ENCODE measurements at places on chromosomes 11 and 22.
A peak's percentile ranks its signal among the peaks of the same experiment; 100 is the strongest.

GRCh38 chr22:35411102-35411501 lies 11.2 kb downstream of the MCM5 start:
- no peak for DNase-seq

- peak; percentile 88 for DNase-seq
Measured at GRCh38 chr22:45577746-45578523, 75.3 kb downstream of the FBLN1 start.

GRCh38 chr11:112303616-112304015 lies 43.0 kb upstream of the PLET1 start:
- no peak for DNase-seq

DNA sequence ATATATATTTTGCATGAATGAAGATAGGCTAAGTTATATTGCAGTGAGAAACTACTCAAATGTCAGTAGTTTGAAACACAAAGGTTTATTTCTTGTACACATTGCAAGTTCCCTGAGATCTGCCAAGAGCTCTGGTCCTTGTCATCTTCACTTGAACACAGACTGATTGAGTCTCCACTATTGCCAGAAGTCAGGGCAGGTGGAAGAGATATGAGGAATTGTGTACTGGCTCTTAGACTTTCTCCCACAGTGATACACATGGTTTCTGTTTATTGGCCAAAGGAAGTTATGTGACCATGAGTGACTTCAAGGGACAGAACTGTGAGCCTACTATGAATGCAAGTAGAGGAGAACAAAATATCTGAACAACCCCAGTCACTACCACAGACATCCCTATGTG lies 44.2 kb downstream of the PPFIBP2 start:
- no peak for DNase-seq

- DNase-seq, result no peak
Measured at GRCh38 chr11:48025984-48026340, 45.6 kb downstream of the PTPRJ start.

GRCh38 chr11:77379253-77379652 lies 77.8 kb upstream of the GDPD4 start:
- no peak for DNase-seq

- no peak for DNase-seq
Measured at GRCh38 chr11:43866969-43867368, 13.7 kb upstream of the ALKBH3 start.

- DNase-seq, result no peak
Measured at GRCh38 chr11:41982975-41983374, 523.5 kb upstream of the LRRC4C start.

- DNase-seq, result no peak
Measured at GRCh38 chr11:75051043-75051442, 45.6 kb downstream of the OR2AT4 start.

GRCh38 chr11:13954591-13954990 lies 7.9 kb upstream of the SPON1 start:
- DNase-seq, result no peak

DNA sequence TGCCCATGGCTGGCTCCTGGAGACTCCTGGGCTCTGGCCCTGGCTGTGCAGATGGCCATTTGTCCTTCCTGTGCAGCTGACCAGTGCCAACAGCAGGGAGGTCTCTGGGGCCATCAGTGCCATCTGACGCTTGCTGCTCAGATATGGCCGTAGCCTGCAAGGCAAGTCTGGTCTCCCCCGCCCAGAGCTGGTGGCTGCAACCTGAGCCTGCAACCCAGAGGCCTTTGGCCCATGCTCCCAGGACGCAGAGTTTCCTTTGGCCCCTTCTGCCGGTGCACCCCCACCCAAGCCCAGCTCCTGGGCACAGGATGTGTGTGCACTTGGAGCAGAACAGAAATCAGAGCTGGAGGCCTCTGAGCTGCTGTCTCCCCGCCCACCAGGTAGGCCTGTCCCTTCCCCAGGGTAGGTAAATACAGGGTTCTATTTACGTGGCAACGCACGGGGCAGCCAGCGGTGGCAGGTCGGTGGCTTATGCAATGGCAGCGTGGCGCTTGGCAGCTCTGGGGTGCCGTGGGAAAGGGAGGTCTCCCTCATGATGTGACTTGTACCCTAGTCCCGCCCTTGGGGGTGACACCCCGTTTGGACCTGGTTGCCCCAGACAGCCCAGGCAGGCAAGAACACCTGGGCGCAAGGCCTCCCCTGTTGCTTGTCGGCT lies 21.0 kb upstream of the MYEOV start:
- no peak for DNase-seq

GRCh38 chr11:31109446-31109845 lies 260.1 kb downstream of the DCDC1 start:
- DNase-seq, result no peak

DNA sequence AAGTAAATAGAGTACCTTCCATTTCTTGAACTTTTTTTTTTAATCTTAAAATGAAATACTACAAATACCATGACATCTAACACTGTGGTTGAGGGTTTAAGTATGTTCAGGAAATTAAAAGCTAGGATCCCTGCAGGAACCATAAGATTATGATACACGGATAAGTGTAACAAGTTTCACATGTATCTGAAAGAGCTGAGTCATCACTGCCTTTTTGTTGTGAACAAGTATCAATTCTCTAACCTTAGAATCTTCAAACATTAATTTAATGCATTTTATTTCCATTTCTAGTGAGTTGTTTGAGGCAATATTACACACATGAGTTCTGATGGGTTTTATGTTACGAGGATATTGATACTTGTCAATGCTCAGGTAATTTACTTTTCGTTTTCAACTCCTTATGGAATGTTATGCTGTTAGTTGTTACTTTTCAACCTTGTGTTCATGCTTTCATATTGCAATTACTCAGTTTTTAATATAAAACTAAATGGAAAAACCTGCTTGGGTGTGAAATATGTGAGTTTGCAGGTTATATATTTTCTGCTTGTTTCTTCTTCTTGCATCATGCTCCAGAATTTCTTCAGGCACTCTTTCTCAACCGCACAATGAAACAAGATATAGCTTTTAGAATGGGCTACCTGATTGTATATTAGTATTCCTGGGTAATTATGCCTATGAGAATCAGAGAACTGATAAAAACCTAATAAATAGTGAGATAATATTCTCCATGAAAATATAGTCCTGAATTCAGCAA lies 361.3 kb upstream of the MTNR1B start:
- DNase-seq, result no peak

DNA sequence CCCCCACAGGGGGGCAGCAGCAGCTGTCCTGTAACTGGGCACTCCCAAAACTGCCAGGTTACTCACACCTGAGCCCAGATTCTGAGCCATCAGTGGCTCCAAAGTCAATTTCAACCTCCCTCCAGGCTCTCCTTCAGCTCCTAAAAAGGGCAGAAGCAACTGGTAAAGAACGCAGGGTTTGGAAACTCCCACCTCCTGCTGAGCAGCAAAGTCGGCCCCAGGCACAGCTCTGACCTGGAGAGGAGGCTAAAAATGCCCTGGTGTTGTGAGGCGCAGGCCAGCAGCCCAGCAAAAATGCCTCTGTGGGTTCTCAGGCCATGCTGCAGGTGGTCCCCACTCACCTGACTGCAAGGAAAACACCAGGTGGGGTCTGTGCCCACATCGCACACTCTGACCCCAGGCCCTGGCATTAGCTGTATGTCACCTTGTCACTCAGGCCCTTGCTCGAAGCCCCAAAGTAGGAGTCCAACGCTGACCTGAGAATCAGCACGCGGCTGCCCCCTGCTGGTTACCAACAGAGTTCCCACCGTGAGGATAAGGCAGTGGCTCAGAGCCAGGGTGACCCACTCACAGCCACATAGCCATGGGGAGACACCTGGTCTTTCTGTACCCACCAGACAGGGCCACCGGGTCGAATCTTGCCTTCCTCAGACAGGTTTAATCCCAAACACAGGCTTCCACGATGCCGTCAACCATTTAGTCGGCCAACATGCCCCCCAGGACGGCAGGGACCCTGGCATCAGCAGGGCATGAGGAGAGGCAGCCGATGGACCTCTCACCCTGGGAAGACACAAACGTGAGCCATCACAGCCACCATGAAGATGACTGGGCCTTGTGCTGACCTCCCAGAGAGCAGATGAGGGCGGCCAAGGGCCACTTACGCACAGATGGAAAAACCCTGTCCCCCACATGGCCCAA lies 11.1 kb downstream of the POLR3H start:
- peak; percentile 81 for DNase-seq

Data from adipocyte (in vitro differentiated cells).